ENCODE measurements at places on chromosomes 16 and 17.

GRCh38 chr17:82351713-82352488 lies 7.1 kb upstream of the TEX19 start:
- peak; percentile 92 for DNase-seq

- DNase-seq, result no peak
Measured at GRCh38 chr16:70331588-70332358, 14.9 kb upstream of the DDX19A start.

DNA sequence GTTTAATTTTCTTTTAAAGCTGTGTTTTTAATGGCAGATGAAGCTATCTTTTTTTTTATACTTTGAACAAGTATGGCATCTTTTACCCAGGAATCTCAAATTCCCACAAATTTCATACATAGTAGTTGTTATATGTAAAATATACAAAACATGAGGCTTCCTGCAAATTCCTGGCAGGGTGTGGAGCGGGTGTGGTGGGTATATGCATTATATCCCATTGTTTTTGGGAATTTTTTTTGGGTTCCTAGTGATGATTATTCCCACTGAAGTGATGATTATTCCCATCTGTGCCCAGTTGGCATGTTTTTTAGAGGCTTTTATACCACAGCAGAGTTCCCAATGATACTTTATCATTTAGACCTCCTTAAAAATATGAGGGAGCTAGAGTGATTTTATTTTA lies 320.4 kb downstream of the ZFHX3 start:
- DNase-seq, result no peak

DNA sequence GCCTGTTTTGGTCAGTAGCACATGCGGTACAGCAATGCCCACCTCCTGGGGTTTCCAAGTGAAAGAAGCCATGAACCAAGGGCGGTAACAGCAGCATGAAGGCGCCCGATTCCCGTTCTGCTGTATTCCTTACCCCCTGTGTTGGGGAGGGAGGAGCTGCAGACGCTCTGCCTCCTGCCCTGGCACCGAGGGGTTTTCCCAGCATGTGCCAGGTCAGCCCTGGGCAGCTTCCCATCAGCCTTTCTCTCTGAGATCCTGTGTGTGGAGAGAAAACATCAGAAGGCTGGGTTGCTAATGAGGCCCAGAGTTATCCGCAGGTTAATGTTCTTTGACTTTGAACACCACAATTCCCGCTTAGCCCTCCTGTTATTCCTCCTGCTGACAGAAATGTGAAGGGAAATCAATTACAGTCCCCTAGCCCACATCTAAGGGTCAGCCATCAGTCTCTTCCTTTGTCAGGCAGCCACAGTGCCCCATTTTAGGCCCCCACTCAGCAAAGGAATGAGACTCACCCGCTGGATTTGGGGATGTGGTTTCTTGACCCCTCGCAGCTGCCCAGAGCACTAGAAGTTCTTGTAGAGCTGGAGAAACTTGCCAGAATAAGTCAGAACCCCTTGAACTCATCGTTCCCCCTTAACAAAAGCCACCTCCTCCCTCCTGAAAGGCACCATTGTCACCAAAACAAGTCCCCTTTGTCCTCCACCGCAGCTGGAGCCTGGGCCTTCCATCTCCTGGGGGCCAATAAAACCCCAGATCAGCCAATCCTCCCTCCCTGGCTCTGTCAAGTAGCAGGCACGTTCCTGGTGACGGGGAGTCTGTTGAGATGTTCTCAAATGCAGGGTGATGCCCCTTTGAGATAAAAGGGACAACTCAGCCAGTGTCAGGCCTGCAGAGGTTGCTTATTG lies 168.5 kb downstream of the KATNIP start:
- no peak for DNase-seq

DNA sequence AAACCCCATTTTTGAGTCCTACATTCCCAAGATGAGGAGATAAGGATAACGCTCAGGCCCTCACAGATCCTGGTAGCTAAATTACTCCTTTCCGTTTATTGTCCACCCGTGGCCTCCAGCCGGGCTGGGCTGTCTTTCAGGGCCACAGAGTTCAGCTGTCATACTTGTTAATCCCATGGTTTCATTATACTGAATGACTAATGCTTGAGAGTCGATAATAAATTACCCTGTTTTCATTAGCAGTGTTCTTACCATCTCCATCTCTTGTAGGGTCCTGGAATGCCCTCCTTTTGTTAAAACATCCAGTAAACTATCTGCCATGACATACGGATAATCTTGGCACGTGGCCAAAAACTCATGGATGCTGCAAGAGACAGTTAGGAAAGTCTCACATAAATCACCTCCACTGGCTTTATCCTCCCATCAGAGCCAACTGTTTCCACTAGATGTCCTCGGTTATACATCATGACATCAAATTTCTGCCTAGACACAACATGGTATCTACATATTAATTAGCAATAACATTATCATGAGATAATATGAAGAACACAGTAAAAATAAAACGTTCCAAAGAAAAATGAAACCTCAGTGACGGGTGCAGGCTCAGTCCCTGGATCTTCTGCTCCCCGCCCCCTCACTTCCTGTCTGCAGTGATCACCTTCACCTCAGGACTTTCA lies 45.3 kb downstream of the BRD7 start:
- DNase-seq, result peak; percentile 41

- no peak for DNase-seq
Measured at GRCh38 chr16:66035096-66035495, 331.4 kb upstream of the CDH5 start.

GRCh38 chr16:68834550-68834949 lies 8.8 kb upstream of the TANGO6 start:
- no peak for DNase-seq

- DNase-seq, result no peak
Measured at GRCh38 chr16:76278980-76279379, 1.8 kb downstream of the CNTNAP4 start.

- DNase-seq, result no peak
Measured at GRCh38 chr17:48754500-48755261, 26.1 kb upstream of the HOXB13 start.

DNA sequence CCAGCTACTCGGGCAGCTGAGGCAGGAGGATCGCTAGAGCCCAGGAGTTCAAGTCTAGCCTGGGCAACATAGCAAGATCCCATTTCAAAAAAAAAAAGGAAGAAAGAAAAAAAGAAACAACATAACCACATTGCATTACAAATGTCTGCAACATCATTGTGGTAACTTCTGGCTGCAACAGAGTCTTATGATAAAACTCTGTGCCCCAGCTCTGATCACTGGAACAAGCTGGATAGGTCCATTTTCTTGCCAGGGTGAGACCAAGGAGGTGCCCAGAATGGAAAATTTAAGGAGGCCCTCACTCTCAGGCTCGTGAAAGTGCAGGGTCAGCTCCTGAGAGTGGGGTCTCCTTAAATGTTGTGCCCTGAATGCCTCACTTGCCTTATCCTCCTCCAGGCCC lies 37.8 kb upstream of the KDM8 start:
- no peak for DNase-seq

DNA sequence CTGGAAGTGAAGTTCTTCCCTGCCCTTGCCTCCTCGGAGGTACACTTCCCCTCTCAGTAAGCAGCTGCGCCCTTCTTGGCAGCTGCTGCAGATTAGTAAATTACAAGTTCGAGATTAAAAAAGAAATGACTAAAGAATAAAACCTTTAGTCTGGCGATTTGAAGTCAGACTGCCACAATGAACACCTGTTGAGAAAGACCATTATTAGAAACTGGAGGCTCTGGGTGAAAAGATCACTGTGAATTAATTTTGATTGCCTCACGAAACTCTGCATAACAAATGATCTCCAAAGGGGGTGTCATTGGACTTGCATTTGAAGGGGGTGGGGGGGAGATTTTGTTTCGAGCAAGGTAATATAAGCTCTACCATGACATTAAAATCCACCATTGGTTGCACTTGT lies 39.3 kb downstream of the SALL1 start:
- no peak for DNase-seq

DNA sequence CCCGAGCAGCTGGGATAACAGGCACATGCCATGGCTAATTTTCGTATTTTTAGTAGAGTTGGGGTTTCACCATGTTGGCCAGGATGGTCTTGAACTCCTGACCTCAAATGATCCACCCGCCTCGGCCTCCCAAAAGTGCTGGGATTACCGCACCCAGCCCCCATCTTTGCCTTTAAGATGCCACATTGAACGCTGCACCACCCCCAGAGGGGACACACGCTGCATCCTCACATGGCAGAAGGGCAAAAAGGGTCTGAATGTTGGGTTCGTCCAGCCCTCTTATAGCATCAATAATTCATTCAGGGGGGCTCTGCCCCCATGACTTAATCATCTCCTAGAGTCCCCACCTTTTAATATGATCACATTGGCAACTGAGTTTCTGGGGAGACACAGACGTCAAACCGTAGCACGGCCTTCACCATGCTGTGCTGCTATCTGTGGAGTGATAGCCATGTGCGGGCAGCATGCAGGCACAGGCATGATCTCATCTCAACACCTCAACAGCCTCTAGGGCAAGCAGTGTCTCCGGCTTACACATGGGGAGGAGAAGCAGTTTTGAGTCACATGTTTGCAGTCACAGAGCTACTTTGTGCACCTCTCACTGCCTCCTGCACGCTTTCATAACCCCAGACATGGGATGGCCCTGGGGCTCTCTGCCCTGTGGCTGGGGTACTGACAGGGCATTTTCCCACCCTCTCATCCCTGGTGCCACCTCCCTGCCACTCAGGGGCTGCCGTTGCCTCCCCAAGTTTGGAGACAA lies 30.0 kb downstream of the IL21R start:
- no peak for DNase-seq

DNA sequence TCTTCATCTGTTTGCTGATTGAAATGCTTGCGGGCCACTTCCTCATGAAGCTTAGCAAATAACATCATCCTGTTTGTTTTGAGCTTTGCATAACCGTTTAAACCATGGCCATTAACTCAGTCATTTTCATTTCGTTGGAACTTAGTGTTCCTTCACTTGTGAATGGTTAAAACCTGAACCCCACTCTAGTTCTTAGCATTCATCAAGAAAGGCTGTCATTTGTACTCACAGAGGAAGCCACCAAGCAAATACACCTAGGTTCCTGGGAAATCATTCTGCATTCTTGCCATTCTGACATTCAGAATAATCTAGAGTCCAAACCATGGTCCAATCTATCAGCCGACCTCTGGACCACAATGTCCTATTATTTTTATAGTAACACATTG lies 8.4 kb upstream of the TAT start:
- DNase-seq, result no peak

GRCh38 chr17:73371836-73372235 lies 60.0 kb upstream of the CDC42EP4 start:
- DNase-seq, result peak; percentile 13

DNA sequence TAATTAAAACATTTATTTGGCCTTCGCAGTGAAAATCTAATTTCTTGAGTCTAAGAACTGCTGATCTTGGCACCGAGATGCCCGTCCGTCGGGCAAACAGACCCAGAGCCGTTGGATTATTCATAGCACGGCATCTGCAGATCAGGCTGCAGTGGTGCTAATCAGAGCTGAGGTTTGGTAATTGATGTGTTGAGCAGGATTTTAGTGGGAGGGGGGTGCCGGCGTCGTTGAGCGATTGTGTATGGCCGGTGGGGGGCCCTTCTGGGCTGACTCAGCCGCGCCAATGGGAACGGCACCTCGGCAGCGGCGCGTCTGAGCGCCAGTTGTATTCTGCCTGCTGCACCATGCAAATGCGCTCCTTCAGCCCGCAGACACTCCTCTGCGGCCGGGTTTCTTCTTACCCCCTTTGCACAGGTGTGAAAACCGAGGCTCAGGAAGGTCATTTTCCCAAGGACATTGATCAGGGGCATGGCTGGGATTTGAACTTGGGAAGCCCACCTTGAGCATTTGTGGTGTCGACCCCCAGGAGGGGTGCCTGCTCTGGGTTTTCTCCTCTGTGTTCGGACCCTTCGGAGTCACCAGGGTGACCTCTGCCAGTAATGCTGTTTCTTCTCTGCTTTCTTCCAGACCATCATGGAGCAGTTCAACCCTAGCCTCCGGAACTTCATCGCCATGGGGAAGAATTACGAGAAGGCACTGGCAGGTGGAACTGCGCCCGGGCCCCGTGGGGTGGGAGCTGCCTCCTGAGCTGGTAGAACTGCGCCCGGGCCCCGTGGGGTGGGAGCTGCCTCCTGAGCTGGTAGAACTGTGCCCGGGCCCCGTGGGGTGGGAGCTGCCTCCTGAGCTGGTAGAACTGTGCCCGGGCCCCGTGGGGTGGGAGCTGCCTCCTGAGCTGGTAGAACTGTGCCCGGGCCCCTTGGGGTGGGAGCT lies 18.4 kb downstream of the BAIAP2 start:
- DNase-seq, result no peak

DNA sequence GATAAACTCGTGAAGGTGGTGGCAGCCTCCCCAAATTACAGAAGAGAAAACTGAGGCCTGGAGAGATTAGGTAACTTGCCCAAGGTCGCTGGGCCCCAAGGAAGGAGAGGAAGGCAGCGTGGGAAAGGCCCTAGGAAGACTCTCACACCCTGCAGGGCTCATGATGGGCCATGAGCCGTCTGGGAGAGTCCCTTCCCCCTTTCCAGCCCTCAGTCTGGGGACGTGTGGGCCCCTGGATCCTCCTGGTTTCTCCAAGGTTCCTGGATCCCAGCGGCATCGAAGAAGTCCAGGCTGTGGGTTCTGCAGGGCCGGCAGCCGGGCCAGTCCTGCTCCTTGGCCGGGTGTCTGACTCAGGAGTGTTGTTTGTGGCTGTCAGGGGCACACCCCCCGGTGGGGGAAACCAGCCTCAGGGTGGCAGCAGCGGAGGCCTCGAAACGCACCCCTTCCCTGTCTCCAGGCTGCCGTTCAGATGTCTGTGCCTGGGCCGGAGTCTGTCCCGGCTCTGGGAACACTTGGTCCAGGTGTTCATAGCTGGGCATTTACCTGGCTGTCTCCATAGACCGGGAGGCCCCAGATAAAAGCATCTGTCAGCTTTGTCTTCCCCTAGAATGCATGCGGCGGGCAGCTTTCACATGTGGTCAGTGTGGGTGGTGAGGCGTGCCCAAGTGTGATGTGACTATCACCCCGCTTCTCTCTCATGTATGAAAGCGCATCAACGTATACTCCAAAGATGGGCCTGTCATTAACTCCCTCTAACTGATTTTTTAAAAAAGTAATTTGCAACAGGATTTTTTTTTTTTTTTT lies 3.7 kb upstream of the RAP1GAP2 start:
- no peak for DNase-seq

All from hematopoietic multipotent progenitor cell (in vitro differentiated cells).